Cortex of kidney (tissue), 1 donor: ENCODE measurements at places on chromosomes 12 and 14.

GRCh38 chr12:120599672-120600552 is 18.7 kb upstream of the POP5 start:
- no peak for DNase-seq

- DNase-seq = no peak
These were observed 187.4 kb downstream of the DPF3 start for GRCh38 chr14:72706485-72706884.

- no peak for DNase-seq
These were observed 62.7 kb downstream of the TESC start for GRCh38 chr12:117036547-117036946.

DNA sequence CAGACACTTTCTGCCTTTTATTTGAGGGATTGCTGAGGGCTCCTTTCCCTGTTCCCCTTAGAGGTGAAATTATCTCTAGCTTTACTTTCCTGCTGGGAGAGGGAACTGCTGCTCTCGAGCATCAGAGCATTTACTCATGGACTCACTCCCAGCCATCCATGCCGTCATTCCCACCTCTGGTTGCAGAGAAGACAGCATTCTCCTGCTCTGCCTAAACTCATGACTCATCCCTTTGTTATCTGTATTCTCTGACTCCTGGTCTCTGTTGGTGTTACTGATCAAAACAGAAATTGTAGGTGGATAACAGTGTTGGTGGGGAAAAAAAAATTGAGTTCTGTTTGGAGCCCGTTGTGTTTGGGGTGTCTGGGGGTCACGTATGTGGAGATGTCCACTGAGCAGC is 159.3 kb downstream of the TTC8 start:
- no peak for DNase-seq

GRCh38 chr12:6224550-6224949 is 24.4 kb downstream of the CD9 start:
- no peak for DNase-seq

DNA sequence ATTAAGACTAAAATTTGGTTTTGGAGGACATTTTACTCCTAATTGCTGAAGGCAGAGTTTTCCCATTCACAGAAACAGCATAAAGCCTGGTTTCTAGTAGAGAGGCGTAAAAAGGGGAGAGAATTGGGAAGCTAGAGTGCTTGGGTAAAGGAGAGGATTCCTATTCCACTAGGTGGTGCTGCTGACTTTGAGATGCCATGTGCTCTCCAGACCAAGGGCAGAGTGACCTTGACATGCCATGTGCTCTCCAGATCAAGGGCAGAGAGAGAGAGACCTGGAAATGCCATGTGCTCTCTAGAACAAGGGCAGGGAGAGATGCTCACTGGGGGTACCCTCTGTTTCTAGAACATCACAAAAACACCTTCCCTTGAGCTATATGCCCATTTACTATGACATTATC is 176.2 kb upstream of the PDZRN4 start:
- DNase-seq = no peak

DNA sequence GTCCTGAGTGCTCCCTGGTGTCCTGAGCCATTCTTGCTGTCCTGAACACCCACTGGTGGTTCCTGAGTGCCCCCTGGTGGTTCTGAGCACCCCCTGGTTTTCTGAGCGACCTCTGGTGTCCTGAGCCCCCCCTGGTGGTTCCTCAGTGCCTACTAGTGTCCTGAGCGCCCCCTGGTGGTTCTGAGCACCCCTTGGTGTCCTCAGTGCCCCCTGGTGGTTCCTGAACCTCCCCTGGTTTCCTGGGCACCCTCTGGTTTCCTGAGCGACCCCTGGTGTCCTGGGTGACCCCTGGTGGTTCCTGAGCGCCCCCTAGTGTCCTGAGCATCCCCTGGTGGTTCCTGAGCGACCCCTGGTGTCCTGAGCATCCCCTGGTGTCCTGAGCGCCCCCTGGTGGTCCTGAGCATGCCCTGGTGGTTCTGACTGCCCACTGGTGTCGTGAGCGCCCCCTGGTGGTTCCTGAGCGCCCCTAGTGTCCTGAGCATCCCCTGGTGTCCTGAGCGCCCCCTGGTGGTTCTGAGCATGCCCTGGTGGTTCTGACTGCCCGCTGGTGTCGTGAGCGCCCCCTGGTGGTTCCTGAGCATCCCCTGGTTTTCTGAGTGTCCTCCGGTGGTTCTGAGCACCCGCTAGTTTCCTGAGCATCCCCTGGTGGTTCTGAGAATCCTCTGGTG is 473.1 kb downstream of the TMEM121 start:
- no peak for DNase-seq

GRCh38 chr14:102019006-102019540 is 54.7 kb downstream of the DYNC1H1 start:
- DNase-seq = no peak

GRCh38 chr14:49584058-49584457 is 2.1 kb downstream of the RPS29 start:
- DNase-seq = no peak

DNA sequence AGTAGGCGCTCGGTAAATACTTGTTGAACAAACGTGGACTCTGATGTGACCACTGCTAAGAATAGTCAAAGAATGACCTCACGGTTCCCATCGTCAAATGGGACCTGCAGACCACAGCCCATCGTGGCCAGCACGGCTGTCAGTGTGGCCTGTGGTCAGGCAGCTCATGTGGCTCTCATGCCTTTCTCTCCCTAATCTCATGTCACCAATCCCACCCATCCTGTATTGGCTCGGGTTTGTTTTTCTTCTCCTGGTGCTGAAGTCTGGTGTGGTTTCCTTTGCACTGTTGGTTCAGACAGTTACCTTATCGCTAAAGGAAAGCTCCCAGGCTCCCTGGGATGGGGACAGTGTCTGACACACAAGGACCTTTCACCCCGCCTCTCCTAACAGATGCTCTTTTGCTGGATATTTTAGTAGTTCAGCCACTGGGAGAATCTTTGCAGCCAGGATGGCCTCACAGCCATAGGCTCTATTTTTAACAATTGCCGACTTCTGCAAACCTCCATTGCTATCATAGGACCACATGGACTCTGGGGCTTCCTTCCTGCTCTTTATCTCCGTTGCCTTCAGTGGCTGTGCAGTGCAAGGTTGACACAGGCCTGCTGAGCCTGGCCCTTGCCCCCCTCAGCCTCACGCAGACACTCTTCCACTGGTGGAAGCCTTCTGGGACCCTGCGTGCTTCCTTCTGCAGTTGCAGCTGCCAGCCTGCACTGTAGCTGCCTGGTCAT is 293.1 kb upstream of the FKBP4 start:
- no peak for DNase-seq

DNA sequence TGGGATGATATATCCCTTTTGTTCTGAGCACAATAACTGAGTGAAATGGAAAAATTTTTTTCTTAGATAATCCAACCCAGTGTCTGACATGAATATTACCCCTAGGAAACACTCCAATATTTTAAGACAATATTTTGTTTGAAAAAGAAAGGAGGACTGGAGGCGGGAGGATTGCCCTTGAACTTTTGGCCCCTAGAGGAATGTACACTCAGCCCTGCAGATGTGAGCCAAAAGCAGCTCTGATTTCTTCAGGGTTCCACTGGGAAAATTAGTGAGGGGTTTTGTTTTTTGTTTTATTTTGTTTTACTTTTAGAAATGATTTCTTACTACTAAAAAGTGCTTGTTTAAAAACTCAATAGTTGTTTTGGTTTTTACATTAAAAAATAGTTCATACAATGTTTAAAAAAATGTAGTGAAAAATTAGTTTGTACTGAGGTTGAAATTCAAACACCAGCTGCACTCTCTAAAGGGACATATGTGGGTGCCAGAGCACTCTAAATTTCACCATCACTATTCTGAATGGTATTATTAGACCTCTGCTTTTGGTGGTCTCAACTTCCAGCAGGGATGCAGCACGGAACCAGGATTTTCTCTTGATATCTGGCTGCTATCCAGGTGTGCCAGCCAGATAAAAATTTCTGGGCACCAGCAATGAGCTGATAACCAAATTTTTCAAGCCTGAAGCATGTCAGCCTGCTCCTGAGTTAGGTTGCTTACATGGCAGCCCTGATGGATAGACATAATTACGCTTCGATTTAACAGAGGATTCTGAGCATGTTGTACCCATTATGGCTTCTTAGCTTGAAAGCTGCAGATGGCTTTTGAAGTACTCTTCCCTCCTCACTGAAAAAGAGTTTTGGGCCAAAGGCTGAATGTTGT is 141.9 kb downstream of the ANO6 start:
- no peak for DNase-seq

- no peak for DNase-seq
These were observed 44.0 kb upstream of the REP15 start for GRCh38 chr12:27652174-27652763.

- DNase-seq = no peak
These were observed 204.6 kb downstream of the PAWR start for GRCh38 chr12:79486154-79486553.

DNA sequence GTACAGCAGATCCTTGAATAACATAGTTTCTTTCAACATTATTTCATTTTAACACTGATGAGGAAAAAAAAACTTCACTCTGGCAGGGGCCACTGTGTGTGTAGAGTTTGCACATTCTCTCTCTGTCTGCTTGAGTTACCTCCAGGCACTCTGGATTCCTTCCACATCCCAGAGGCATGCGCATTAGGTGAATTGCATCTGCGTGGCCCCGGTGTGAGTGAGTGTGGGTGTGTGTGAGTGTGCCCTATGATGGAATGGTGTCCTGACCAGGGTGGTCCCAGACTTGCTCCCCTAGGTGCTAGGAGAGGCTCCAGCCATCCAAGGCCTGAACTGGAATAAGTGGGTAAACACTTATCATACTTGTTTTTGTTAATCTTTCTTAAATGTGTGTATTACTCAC is 90.6 kb upstream of the LRIG3 start:
- DNase-seq = no peak

DNA sequence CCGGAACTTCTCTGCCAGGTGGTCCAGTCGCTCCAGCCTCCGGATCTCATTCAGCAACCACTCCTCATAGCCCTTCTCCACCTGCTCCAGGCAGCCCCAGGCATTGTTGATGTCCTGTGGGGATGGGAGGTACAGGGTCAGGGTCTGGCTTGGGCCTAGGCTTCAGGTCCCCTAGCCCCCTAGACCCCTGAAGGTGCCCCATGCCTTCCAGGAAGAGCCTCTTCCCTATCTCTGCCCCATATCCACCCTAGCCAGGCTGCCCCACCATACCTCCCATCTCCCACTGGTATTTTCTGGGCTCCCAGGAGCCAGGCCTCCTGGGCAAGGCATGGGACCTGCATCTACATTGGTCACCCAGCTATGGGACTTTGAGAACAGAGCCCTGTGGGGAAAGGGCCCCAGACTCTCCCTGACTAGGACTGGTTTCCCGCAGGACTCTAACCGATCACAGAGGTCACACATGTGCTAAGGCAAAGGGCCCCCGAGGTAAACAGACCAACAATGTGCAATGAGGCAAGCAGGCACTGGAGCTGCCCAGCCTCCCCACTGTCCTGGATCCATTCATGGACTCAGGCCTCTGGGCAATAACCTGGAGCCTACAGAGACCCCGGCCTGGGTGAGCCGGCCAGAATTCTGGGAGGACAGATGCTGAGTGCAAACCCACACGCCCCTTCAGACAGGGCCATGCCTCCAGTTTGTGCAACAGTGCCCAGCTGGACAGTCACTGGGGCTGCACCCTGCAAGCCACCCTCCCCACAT is 88.8 kb downstream of the ACTN1 start:
- no peak for DNase-seq

DNA sequence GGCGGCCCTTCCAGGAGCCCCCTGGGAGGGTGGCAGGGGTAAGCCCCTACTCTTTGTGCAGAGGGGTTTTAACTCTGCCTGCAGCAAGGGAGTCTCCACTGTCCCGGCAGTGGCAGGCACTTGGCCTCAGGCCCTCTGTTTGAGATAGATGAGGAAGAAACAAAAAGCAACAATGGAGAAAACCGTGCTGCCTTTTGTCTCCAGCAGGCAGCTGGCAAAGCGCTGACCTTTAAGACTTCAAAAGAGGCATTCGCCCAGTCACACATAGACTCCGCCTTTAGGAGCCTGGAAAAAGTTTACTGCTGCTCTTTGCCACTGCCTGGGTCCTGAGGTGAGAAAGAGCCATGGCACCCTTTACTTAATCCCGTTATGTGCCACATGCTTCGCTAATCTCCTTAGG is 158.2 kb upstream of the NTF3 start:
- no peak for DNase-seq

GRCh38 chr14:105085766-105086165 is 20.5 kb upstream of the GPR132 start:
- no peak for DNase-seq

GRCh38 chr12:4135919-4136605 is 137.5 kb upstream of the CCND2 start:
- no peak for DNase-seq

GRCh38 chr14:24695265-24696241 is 61.6 kb upstream of the GZMB start:
- DNase-seq = no peak
